Muscle of leg (tissue), 16 donors: ENCODE measurements at places on chromosomes 7 and 10. TPM values are rescaled to one million over a fixed set of nuclear protein-coding genes. Genes with fewer than 3 reads are reported as not detected.

- DNase-seq, result peak; percentile 85
These were observed 1.0 kb upstream of the FAM20C start for GRCh38 chr7:191105-191980.

DNA sequence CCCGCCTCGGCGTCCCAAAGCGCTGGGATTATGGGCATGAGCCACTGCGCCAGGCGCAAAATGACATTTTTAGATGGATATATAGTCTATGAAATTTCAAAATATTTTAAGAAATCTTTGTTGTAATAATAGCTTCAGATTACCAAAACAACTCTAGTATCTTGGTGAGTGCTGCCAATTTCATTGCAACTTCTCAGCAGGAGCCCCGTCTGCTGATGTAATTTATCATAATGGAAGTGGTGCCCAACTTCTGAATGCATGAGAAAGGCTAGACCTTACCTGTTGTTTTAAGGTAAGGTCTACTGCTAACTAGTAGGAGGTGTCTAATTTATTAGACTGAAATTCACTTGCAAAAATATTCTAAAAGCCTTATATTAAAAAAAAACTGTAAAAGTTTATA is 20.0 kb downstream of the PDSS1 start:
- DNase-seq, result no peak

DNA sequence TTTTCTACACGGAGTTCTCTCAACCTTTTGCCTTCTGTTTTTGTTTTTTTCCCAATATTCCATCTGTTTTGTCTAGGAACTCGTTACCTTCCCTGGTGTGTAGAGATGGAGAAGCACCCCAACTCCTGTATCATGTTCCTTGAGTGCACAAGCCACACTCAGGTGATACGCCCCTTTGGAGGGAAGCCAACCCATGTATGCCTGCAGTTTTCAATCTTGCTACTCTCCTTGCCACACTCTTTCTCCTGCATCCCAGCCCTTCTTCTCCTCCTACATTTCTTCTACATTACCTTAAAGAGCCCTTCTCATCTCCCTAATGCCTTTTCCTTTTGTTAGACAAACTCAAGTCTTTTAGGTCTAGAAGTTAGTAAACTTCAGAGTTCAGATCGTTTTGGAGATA is 10.2 kb upstream of the SP4 start:
- no peak for DNase-seq

DNA sequence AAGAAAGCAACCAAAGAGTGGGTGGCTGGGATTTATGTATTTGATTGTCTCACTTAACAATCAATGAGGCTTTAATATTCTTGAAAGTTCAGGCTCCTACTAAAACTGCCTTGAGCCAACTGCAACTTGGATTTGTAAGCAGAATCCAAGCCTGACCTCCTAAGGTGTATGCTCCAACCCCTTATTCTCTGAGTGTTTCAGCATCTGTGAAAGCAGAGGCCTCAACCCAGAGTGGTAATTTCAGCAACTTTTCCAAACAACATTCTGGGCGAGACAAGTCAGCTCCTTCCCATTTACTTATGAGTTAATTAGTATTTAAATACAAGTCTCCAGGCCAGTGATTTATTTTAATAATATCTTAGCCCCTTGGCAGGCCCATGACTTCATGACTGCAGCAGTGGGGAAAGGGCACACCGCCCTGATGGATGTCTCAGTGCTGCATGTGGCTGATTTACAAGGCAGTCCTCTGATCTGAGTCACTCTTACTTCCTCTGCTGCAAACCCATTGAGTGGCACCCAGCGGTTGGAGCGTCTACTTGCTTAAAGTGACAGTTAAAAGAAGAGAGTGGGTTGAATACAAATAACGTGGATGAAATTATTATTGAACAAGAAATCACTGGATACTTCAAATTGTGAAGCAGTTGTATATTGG is 209.1 kb downstream of the TRIL start:
- DNase-seq, result peak; percentile 58

GRCh38 chr7:123709525-123709924 is 39.3 kb downstream of the WASL start:
- DNase-seq, result no peak

DNA sequence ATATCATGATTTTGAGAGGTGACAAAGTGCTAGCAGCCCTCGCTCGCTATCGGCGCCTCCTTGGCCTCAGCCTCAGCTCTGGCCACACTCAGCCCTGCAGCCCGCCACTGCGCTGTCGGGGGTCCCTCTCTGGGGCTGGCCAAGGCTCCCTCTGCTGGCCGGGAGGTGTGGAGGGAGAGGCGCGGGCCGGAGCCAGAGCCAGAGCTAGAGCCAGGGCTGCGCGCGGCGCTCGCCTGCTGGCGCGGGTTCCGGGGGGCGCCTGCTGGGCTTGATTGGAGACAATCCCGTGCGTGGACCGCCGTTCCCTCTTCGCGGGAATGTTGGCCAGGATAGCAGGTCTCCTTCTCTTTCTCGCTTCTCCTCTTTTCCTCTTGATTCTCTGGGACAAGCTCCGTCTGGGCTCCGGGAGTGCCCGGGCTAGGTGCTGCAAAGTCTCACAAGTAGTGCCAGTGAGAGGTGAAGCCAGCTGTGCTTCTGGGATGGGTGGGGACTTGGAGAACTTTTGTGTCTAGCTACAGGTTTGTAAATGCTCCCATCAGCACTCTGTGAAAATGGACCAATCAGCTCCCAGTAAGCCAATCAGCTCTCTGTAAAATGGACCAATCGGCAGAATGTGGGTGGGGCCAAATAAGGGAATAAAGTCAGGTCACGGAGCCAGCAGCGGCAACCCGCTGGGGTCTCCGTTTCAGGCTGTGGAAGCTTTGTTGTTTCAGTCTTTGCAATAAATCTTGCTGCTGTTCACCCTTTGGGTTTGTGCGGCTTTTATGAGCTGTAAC is 43.4 kb upstream of the ELMO1 start:
- DNase-seq, result no peak

DNA sequence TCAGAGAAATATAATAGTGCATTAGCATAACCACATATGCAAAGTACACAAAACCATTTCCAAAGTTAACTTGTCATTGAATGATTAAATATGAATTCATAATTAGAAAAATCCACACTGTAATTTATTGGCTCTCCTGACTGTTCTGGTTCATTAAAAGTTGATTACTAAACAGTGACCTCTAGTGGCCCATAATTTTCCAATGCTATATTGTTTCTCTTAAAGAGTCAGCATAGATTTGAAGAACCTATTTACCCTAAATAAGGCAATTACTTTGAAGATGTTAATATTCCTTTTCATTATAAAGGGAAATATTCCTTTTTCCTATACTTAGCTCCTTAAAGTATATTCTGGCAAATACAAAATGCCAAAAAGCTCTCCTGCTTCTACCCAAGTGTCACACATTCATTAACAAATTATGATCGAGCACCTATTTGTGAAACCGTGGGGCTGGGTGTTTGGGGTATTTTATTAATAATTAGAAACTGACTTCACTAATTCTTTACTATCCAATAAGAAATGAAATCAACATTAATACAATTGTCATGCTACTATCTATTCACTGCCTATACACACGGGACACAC is 86.2 kb downstream of the HIBADH start:
- peak; percentile 67 for DNase-seq

- no peak for DNase-seq
These were observed 219.5 kb downstream of the POLR1F start for GRCh38 chr7:19489162-19489820.

DNA sequence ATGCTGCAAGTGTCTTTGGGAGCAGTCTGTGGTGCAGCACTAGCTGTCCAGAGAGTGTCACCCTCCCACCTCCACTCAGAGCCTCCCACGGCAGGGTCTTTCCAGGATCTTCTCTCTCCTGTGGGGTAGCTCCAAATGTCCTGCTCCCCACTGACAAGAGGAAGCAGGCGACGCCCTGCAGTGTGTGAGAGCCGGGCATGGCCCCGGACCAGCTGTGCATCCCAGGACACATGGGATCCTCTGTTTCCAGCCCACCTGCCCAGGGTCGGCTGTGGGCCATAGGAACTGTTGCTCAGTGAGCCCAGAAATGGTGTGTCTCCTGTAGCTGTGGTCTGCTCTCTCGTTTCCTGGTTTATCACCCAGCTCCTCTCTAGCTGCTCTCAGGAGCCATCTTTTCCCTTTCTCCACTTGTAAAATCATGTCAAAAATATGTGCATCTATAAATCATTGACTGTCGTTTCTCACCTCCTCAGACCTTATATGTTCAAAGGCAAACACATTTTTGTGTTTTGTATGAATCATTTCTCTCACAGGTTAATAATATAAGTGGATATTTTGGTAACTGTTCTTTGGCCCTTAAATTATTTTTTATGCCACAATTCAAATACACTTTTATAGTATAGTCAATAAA is 74.9 kb downstream of the VWC2 start:
- DNase-seq, result no peak

DNA sequence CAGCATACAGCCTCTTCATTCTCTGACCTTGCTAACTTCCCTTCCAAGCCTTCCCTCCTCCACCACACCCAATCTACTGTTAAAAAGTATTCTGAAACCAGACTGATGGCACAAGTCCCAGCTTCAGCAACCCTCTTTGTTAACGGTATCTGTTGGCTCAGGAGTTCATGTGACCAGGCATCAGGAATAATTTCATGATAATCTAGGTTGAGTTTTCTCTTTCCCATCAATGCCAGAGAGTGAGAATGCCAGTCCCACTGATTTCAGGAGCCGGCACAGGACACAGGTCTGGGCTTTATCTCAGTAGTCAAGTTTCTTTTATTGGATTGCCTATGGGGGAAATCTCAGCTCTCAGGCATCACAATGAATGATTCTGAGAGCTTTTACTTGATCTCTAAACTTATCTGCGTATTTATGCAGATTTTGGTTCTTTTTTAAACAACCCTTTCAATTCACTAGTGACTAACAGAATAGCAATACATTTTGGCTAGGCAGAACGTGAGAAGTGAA is 231.0 kb upstream of the LYZL1 start:
- DNase-seq, result peak; percentile 23

DNA sequence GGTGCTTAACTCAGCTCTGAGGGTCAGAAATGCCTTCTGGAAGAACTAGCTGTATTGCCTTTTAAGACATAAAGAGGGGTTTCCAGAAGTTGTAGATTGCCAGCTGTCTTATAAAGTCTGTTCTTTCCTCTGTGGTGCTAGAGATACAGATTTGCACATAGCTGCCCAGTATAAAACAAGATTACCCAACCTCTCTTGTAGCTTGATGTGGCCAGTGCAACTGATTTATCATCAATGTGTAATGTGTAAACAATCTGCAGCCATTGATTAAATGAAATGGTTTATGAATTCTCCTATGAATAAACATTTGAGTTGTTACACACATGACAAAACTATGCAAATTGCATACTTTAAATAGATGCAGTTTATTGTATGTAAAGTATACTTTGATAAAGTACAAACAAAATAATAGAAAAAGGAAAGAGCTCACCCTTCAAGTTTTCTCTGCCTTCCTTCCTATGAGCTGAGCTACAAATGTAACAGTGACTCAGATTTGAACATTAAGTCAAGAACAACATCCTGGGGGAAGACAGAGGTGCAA is 195.2 kb downstream of the TMEM26 start:
- no peak for DNase-seq

- DNase-seq, result no peak
These were observed 673.7 kb downstream of the MAGI2 start for GRCh38 chr7:78779788-78780187.

DNA sequence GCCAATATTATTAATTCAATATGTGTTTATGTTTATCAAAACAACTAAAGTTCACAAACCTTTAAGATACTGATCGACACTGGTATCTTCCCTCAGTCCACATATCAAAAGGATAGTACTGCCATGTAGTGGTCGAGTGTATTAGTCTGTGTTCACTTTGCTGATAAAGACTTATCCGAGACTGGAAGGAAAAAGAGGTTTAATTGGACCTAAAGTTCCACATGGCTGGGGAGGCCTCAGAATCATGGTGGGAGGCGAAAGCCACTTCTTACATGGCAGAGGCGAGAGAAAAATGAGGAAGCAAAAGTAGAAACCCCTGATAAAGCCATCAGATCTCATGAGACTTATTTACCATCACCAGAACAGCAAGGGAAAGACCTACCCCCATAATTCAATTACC is 325.4 kb upstream of the PHF14 start:
- DNase-seq, result no peak

DNA sequence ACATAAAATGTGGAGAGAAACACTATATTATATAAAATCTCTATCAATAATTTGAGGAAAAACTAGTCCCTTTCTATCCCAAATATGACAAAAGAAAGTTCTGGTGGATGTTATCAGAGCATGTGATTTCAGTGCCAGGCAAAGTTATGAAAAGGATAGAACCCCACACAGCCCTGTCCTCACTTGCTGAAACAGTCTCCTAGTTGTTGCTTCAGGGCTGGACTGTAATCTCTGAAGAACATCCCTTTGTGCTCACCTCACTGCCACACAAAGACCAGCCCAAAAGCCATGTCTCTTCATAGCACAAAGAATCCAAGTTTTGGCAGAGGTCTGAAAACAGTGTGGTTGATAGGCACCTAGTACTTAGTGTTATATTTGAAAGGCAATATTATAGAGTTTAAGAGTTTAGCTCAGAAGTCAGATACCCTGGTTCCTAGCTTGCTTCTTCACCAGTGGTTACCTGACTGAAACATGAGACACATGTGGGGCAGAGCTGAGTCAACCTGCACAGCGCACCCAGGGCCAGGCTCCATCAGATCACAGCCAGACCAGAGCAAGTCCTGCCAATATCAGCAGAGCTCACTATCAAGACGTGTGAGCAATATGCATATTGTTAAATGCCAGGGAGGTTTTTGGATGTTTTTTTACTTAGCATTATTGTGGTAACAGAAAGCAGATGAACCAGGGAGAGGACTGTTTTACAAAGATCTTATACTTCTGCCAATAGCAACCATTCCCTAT is 25.0 kb downstream of the CYP3A7 start:
- DNase-seq, result no peak

- peak; percentile 36 for DNase-seq
These were observed 393.4 kb downstream of the SORCS1 start for GRCh38 chr10:106771154-106771553.

DNA sequence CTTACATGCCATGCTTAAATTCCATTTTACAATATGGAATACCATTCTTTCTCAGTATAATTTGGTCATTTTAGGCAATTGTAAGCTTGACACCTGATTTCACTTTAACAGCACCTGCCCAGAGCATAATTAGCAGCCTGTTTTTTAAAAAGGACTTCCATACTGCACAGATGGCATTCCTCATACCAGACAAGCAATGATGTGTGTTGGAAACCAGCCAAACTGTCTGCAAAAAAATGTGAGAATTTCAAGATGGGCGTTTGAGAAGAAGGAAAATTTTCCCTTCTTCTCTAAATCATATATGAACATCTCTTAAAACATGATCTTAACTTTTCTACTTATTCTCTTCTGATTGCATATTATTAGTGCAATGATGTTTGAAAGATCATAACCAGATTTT is 40.4 kb upstream of the AGMO start:
- DNase-seq, result peak; percentile 52

- no peak for DNase-seq
These were observed 20.6 kb downstream of the KIN start for GRCh38 chr10:7767209-7767608.

GRCh38 chr7:27303026-27303425 is 60.4 kb downstream of the EVX1 start:
- DNase-seq, result peak; percentile 15

- no peak for DNase-seq
These were observed 17.6 kb downstream of the PLCE1 start for GRCh38 chr10:94011296-94011695.

MYH16 gene
- not detected for total RNA-seq

FFAR4 gene
- not detected for total RNA-seq

FOXL3 gene
- not detected for total RNA-seq

TEX47 gene
- total RNA-seq, result not detected

OR6B1 gene
- total RNA-seq, result not detected

BICC1 gene
- total RNA-seq, result 23.8 TPM

ABCA13 gene
- 0.04 TPM for total RNA-seq

VCL gene
- total RNA-seq, result 99.2 TPM
